ENCODE measurements at places on chromosomes 1 and 21.
A peak's percentile ranks its signal among the peaks of the same experiment; 100 is the strongest.

- DNase-seq, result peak; percentile 68
These were observed 1.4 kb downstream of the RWDD2B start for GRCh38 chr21:29017639-29018237.

DNA sequence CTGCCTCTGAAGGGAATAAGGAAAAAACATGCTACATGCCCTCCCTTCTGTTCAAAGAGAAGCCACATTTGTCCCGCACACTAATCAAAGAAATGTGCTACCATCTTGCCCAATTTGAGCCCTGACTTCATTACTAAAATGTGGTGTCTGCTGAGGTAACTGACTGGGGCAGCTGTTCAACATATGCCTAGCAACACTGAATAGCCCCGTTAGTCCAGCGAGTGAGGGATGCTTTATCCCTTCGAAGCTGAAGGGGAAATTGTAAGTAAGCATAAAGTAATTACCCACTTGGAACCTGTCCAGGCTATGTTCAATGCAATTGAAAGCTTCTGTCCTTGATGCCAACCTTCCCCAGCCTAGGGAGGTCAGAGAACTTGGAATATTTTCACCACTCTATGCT is 310.6 kb downstream of the SEC16B start:
- DNase-seq, result no peak

GRCh38 chr1:243494741-243495431 is 239.0 kb downstream of the SDCCAG8 start:
- no peak for DNase-seq

DNA sequence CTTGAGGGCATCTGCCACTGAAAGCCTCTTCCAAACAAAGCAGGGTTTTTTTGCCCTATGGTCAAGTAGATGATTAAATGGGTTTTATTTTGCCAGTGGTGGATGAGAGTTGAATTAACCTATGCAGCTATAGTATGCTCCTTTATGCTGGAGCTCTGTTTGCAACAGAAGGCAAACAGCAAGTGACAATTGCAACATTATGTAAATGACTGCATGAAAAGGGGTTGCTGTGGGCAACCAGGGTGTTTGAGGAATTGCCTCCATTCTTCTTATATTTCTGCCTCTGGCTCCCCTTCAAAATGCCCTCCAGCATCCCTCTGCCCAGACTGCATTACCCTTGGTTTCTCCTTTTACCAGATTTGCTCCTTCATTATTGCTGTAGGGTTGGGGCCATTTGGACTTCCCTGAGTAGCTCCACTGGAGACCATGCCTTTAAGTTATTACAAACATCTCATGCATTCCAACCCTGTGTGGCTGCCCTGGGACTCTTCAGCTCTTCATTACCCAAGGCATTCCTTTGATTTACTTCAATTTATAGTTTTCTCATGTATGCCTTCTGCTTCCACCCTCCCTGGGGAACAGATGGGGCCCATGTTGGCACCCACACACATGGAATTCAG is 398.4 kb downstream of the PRDM2 start:
- DNase-seq, result no peak

GRCh38 chr1:59026472-59026948 is 242.7 kb upstream of the JUN start:
- peak; percentile 6 for DNase-seq

DNA sequence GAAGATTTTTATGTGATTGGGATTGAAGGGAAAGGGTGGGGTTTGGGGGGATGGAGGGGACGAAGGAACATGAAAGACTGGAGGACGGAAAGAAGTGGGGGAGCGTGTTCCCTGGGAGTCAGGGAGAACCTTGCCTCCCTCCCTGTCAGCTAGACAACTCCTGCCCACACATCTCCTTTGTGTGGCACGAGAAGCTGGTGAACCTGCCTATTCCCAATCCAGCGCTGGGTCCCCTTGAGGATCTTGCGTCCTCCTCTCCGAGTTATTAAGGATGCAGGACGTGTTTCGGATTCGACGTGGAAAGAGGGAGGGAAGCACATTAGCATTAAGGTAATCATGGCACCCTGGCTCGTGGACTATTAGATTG is 1.4 kb downstream of the LRRC7 start:
- no peak for DNase-seq

DNA sequence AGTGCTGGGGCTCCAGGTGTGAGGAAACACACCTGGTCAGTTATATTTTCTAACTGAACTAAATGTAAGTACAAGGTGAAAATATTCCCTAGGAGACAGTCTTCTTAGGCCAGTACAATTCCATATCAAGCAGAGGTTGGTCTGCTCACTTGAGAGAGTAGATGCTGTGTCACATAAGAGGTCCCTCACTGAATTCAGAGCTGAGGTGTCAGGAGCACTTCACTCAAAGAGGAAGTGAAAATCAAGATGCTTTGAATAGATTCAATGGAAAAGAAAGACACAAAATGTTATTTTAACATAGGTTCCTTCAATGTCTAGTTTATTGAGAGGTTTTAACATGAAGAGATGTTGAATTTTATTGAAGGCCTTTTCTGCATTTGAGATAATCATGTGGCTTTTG is 4.3 kb upstream of the FCRL3 start:
- DNase-seq, result no peak

GRCh38 chr1:246219508-246220030 is 287.5 kb downstream of the SMYD3 start:
- no peak for DNase-seq

- no peak for DNase-seq
These were observed 1.9 kb downstream of the S100A10 start for GRCh38 chr1:151991663-151992302.

GRCh38 chr1:97603218-97603617 is 317.6 kb downstream of the DPYD start:
- peak; percentile 47 for DNase-seq

DNA sequence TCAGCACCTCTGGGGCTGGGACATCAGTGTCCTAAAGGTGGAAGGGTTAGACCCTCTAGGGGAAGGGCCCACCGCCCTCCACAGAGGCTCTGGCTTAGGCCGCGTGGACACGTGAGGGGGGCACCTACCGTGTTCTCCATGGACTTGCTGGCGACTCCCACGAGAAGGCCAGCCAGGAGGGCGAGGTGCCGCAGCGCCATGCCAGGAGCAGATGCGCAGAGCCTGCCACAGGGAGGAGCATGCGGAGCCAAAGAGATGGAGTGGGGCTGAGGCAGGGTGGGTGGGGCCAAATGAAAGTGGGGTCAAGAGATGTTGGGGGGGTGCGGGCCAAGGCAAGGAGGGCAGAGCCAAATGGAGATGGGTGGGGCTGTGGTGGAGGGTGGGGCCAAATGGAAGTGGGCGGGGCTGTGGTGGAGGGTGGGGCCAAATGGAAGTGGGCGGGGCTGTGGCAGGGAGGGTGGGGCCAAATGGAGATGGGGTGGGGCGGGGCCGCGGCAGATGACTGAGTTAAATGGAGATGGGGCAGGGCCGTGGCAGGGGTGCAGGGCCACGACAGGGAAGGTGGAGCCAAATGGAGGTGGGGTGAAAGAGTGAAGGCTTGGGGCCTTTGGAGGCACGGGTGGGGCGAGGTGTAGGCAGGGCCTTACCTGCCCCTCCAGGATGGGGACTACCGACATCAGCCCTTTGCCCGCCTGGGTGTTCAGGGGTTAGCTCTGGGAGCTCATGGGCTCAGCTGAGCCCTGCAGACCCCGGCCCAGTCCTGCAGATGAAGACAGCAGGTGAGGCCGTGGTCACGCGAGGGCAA is 17.4 kb upstream of the RNF223 start:
- DNase-seq, result no peak

GRCh38 chr1:115828101-115829022 is 12.6 kb downstream of the NHLH2 start:
- DNase-seq, result peak; percentile 4

DNA sequence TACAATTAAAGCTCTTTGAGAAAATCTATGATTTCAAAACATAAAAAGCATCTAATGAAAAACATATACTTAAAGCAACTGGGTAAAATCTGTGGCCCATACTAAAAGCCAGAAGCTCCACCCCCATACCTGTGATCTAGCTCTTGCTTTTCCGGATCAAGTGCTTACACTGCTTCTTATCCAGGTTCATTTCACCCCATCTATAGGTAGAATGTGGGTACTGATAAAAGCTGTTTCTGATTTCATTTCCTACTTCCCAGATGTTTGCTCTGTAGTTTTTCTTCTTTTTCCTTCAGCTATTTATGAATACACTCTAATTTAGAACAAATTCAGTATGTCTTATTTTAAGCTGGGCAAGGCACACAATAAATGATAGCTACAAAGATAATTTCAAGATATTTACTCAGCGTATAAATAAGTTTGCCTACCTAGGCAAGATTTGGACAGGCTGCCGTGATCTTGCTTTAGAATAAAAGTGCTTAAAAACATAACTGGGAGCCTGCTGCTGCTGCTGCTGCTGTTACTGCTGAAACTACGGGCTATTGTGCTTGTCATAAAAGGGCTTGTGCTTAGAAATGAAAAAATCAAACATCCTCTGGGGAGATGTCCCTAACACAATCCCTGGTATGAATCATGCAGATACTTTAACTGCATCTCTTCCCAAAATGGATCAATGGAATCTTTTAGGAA is 2.1 kb downstream of the SIPA1L2 start:
- no peak for DNase-seq

DNA sequence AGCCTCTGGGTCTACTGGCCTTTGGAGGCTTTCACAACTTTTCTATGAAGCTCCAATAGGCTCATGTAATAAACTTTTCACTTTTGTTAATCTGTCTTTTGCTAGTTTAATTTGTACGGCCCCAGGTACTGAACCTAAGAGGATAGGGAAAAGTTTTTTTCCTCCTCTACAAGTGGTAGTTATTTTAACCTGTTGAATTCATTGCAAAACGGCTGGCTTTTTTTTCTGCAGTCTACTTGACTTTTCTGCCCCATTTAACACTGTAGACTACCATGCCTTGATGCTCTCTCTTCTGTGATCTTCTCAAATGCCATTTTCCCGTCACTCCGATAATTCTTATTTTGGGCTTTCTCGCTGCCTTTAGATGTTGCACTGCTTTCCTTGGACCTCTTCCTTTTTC is 43.6 kb upstream of the DR1 start:
- no peak for DNase-seq

GRCh38 chr1:209607102-209607794 is 23.7 kb downstream of the CAMK1G start:
- no peak for DNase-seq

GRCh38 chr1:12204140-12204539 is 25.7 kb upstream of the VPS13D start:
- DNase-seq, result no peak

- no peak for DNase-seq
These were observed 59.5 kb downstream of the NTMT2 start for GRCh38 chr1:170205301-170205700.

- DNase-seq, result no peak
These were observed 88.0 kb downstream of the SIK1 start for GRCh38 chr21:43338951-43339350.

DNA sequence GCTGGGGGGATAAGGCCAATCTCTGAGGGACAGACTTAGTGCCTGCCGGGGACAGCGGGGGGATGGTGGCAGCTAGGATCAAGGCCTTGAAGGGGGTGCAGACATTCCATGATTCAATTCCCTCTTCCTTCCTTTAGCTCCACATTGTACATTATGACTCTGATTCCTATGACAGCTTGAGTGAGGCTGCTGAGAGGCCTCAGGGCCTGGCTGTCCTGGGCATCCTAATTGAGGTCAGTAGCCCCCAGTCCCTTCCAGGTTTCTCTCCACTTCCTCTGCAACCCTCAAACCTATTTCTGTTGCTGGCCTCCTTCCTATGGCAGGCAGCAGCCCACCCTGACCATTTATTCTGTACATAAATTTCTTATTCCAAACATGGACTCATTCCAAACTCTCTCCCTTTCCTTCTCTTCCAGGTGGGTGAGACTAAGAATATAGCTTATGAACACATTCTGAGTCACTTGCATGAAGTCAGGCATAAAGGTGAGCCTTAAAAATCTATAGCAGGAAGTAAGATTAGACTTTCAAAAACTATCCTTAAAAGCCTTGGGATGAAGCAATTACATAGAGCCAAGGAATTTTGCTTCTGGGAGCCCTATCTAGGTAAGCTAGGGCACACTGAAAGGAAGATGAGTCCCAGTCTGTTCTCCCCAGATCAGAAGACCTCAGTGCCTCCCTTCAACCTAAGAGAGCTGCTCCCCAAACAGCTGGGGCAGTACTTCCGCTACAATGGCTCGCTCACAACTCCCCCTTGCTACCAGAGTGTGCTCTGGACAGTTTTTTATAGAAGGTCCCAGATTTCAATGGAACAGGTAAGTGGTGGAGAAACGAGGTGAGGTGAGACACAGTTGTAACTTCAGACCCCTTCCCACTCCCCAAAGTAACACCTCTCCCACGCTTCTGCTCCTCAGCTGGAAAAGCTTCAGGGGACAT is 5.1 kb downstream of the CA14 start:
- no peak for DNase-seq

DNA sequence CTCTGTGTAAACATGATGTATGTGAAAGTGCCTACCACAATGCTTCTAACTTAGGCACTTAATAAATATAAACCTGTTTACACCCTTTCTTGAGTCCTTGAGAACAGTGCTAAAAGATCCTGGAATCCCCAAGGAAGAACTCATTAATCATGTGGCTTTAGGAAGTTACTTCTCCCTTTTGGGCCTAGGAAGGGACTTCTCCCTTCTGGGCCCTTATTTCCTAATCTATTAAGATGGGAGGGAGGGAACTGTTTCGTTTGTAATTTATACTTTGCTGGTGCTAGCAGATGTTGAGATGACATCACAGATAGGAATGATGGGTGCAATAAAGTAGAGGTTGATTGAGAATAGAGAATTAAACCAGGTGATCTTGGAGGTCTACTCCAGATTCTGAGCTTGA is 1.2 kb downstream of the BTF3L4 start:
- DNase-seq, result peak; percentile 49

DNA sequence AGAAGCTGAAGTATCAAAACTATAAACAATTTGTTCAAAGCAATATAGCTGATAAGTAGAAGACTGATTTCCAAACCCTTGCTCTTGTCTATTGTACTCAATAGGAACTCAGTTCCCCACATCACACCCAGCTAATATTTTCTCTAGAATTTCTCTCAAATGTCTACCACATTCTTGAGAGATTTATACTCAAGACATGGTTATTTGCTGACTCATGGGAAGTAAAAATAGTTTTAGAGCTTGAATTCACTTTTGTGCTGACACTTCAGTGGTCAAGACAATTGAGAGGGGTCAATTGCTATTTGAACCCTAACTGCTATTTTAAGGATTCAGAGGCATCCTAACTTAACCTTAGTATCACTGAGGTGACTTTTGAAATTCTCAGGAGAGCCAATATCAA is 99.0 kb downstream of the TNNI3K start:
- no peak for DNase-seq

- DNase-seq, result no peak
These were observed 16.4 kb upstream of the CCDC17 start for GRCh38 chr1:45640293-45640692.

- peak; percentile 90 for DNase-seq
These were observed 61.2 kb downstream of the AK4 start for GRCh38 chr1:65209005-65209885.

Measured in OCI-M1 (cell line).